ENCODE measurements at places on chromosomes 5 and 9.

GRCh38 chr9:112054916-112055315, 120.2 kb downstream of the SUSD1 start:
- no peak for DNase-seq

- no peak for DNase-seq
These were observed 87.4 kb downstream of the NRG2 start for GRCh38 chr5:139955616-139956273.

DNA sequence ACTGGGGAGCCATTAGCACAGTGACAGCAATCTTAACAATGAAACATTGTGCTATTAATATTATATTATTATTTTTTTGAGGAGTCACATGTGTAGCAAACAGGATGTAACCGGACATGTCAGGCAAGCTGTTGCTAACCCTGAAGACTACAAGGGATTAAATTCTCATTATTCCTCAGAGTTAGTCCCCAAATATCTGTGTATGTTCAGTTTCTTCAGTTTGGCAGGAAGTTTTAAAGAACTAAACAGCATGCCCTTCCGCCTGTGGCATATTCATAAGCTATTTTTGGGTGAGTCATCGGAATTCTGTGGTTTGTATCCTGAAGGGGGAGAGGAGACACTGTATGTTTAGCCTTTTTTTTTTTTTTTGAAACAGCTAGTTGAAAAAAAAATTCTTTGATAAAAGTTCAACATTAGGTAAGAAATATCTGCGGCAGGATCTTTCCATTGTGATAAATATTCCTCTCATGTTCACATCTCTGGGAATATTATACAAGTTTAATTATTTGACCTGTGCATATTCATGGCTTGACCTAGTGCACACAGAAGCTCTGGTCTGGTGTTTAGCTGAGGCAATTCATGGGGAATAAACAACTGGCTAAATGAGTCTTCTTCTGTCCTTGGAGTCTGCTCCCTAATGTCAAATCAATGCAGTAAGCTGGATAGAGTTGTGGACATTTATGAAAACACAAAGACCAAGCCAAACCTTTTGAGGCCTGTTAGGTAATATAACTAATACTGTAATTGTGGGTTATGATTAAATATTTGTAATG, 202.7 kb upstream of the CDKN2B start:
- DNase-seq = no peak

GRCh38 chr5:167831754-167832504, 459.5 kb upstream of the WWC1 start:
- DNase-seq = no peak

DNA sequence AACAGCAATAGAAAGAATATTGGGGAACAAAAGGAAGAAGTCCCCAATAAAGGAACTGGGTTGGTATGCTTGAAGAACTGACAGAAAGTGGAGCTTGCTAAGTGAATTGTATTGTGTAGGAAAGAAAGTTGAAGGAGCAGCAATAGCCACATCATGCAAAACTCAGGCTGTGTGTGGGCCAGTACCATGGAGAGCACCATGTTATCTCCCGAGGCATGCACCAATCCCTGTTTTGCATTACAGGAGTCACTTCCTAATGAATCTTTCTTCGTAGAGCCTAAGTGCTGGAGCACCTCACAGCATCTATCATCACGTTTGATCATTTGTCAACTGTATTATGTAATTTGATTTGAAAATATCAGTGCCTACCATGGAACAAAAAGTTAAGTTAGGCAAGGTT, 137.7 kb upstream of the NMUR2 start:
- no peak for DNase-seq

- no peak for DNase-seq
These were observed 7.3 kb downstream of the GRK6 start for GRCh38 chr5:177433658-177434217.

DNA sequence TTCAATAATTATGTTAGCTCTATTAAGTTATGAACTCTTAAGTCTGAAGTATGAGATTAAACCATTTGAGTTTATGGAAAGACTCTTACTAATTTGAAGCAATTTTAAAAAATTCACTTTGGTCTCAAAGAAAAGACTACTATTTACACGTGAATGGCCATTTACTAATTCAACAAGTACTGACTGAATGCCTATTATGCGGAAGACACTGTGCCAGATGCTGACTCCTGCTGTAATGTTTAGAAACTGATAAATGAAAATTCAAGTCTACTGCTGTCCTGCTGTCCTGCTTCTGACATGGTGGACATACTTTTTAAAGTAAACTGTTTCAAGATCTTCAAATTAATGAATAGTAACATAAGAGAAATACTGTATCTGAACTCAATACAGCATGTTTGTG, 116.2 kb downstream of the MPDZ start:
- DNase-seq = no peak

DNA sequence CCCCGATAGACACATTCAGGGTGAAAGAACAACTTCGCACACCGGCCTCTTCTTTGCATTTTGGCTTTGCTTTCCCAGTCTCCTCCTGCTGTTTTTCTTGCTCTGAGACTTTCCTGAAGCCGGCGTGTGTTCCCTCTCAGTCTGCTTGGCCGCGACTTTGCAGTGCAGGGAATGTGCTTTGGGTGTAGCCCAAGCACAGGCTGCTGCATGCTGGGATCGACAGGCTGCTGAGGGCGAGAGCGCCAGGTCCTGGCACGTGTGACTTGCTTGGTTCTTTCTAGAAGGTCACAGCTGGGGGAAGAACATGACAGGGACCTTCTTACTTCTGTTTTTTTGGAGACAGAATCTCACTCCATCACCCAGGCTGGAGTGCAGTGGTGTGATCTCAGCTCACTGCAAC, 40.6 kb downstream of the TENT4A start:
- no peak for DNase-seq

- peak; percentile 52 for DNase-seq
These were observed 97.1 kb downstream of the ENTREP1 start for GRCh38 chr9:69421908-69422801.
